Ovary (tissue), 10 donors: ENCODE measurements at places on chromosomes 4 and X.

DNA sequence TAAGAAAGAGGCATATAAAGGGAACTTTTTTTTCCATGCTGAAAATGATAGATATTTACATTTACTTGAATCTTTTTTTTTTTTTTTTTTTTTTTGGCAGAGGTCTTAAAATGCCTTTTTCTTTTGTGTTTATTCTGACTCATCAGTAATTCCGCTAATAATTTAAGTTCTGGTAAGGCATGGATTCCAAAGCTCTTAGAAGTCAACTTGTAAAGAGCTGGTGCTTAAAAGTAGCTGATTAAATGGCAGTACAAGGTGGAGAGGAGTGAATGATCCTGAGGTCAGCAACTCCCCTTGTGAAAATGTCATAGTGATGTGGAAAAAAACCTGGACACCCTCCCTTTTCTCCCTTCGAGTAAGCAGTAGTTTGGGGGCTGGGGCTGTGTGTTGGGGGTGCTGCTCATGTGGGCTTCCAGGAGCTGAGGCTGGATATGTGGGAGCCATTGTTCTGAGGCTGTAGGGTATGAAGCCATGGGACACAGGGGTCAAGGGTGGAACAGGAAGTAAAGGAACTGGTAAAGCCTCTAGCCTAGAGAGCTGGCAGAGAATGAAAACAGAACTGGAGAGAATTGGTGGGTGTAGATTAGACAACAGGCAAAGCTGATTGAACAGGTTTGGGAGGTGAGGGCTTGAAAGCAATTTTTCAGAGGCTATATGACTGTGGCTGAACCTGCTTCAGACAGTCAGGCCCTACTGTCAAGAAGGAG is 41.0 kb upstream of the PITX2 start:
- DNase-seq, result no peak

DNA sequence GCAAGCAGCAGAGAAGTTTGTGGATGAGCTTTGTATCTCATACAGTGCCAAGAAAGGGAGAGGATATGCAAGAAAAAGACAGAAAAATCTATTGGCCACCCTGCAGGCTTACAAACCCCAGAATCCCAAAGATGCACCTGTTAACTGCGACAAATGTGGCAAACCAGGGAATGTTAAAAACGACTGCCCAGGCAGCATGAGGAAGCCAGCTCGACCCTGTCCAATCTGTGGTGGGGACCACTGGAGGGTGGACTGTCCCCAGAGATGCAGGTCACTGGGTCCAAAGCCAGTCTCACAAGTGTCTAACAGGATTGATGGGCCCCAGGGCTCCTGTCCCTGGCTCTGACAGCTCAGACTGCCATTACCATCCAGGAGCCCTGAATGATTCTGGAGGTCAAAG is 12.9 kb upstream of the COL25A1 start:
- no peak for DNase-seq

DNA sequence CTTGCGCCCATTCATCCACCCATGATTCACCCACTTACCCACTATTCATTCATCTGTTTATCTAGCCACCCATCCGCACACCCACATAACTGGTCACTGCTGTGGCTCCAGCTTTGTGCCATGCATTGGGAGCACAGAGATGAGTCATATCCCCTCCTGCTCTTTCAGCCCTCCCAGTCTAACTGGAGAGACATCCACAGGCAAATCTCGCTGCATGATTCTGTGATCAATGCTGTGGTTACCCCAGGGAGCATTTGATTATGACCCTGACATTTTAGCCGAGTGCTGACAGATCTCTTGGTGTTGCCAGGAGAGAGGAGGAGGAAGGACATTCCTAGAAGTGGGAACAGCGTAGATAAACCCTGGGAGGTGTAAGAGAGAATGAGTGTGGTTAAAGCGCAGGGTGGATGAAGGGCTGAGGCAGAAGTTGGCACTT is 10.4 kb upstream of the PORCN start:
- DNase-seq, result no peak

DNA sequence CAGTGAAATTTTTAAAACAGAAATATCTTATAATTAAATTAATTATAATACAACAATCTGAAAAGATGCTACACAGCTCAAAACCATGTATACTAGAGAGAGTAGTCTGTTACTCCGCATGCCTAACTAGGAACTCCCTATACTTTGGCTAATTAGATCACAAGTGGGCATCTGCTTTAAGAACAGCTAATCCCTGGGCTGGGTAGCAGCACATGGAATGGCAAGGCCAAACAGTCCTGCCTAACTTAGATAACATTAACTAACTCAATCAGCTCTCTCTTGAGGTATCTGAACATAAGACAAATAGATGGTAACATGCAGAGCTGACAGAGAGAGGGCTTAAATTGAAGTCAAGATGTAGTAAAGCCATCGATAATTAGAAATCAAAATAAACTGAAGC is 9.9 kb downstream of the CHIC2 start:
- DNase-seq, result no peak

DNA sequence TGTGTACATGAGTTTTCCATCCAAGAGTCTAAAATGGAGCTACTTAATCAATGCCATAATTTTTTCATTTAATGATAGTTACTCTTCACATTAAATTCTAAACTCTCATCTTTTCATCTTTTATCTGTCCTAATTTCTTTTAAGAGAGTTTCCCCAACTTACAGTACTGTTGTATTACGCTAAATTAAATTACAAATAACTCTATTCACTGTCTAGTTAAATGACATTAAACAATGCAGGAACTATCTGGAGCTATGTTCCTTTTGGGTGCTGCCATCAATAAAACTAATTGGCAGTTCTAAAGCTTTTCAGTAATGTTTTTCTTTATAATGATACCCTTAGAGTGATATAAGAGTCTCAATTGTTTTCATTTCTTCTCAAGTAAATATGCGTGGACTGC is 227.6 kb downstream of the ANKRD50 start:
- no peak for DNase-seq

GRCh38 chr4:126247409-126247808 is 932.7 kb downstream of the FAT4 start:
- DNase-seq, result no peak

- DNase-seq, result no peak
These were observed 1136.9 kb upstream of the PRKX start for GRCh38 chrX:4850312-4850711.

GRCh38 chr4:139898293-139898692 is 232.7 kb downstream of the MGST2 start:
- DNase-seq, result no peak

- peak; percentile 45 for DNase-seq
These were observed at the start of gene ZNF732 for GRCh38 chr4:304969-305680. Gene ZNF732 (minus strand): TSS chr4:305474. CDS start chr4:305310, 164 bp downstream.

- no peak for DNase-seq
These were observed 197.9 kb downstream of the MGST2 start for GRCh38 chr4:139863531-139863930.

DNA sequence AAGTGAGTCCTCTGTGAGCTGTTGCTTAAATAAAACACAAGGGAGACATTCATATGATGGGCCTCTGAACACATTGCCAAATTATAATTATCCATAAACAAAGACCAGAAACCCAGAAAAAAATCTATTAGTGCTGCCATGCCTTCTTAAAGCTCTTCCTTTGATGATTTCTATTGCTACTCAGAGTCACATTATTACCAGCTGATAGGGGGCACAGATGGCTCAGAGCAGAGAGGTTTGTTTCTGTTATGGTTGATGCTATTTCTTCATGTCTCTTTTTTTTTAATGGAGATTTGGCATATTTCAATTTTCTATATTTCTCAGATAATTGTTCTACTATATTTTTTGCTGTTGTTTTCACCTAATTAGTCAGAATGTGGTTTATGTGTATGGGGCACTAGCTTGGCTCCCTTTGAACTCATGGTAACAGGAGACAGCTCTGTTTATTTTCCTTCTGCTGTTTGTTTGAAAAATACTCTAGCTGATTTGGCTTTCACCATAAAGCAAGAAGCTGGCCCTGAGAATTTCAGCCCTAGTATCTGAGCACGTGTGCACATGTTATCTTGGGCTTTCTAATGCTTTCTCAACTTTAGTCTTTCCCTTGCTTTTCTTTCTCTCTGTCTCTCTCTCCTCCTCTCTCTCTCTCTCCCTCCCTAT is 568.8 kb downstream of the PPARGC1A start:
- DNase-seq, result no peak

DNA sequence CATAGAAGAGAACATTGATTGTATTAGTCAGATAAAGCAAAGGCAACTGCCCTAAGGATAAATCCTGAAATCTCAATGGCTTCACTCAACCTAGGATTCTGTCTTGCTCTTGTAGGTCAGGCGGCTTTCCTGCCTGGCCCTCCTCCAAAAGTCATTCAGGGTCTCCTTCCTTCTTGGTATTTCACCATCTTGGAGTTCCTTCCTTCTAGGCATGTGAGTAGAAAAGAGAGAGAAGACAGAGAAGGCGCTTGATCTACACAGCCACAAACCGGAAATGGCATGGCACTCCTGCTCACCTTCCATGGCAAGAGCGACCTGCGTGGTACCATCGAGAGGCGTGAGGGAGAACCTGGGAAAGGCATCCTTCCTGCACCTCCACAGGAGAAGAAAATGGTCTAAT is 45.3 kb upstream of the HELT start:
- DNase-seq, result no peak

GRCh38 chr4:93700571-93700970 is 128.0 kb upstream of the ATOH1 start:
- no peak for DNase-seq

GRCh38 chr4:184815046-184815877 is 10.5 kb downstream of the ACSL1 start:
- peak; percentile 67 for DNase-seq

GRCh38 chr4:89177807-89178206 is 66.5 kb downstream of the TIGD2 start:
- DNase-seq, result no peak

DNA sequence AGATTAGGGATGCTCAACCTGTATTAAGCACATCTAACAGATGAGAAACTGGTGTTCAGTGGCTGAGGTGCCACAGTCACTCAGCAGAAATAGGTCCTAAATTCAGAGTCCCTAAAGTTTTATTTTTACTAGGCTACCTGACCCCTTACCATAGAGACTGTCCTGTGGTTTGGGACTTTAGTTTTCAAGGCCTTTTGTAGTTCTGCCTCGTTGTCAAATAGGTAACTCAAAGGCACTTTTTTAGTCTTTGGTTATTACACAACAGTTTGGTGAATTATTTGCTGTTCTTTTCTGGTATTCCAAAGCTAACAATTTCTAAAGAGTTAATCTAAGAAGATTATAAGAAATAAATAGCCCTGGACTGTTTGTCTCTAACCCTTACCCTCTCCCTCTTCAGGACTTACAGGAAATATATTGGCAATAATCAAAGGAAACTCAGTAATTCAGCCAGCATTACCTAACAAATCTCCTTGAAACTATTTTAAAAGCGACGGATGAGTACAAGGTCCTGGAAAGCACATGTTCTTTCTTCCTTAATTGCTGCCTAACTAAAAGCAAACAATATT is 12.8 kb upstream of the SERTM2 start:
- no peak for DNase-seq

DNA sequence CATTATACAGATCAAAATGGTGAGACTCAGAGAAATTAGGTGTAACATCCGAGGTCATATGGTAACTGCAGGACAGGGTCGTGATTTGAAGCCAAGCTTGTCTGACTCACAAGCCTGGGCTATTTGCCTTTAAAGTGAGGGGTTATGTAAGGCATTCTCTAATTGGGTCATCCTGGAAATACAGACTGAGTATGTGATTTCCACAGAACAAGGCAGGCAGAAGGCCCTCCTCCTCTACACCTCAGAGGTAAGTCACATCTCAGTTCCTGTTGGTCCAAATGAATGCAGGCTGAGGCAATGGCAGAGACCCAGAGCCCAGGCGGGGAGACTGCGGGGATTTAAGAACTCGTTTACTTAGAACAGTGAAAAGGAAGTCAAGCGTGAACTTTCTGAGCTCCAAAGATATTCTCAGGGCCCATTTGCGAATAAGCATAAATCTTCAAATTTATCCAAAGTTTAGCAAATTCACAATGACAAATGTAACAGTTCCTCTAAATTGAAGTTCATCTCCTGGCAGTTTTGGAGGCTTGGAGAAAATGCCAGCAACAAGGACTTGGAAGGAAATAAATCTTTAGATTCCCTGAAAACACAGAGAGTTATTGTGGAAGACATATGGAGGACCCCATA is 153.3 kb downstream of the LDB2 start:
- peak; percentile 12 for DNase-seq

DNA sequence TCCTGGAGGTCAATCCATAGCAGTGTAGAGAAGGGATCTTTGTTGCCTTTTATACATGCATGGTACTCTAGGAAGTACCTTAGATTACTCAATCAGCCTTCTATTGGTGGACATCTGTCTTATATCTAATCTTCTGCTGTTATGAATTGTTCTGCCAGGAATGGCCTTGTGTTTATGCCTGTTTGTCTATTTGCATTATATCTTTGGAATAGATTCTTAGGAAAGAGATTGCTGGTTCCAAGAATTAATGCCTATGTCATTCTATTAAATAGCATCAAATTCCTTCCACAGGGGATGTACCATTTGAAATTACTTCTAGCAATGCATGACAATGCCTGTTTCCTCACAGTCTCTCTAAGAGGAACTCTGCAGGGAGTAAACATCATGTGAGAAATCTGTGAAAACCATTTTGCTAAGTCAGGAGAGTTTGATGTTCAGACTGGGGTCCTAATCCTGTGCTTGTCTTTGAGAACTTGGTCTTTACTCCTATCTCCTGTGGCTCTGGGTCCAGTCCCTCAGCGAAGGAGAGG is 42.5 kb downstream of the BEX3 start:
- DNase-seq, result no peak

- DNase-seq, result no peak
These were observed 63.7 kb downstream of the VSIG4 start for GRCh38 chrX:65976161-65976560.

GRCh38 chr4:151629097-151629783 is 131.6 kb downstream of the GATB start:
- DNase-seq, result no peak

- peak; percentile 34 for DNase-seq
These were observed 1.2 kb downstream of the GUCY1A1 start for GRCh38 chr4:155667568-155668511.

DNA sequence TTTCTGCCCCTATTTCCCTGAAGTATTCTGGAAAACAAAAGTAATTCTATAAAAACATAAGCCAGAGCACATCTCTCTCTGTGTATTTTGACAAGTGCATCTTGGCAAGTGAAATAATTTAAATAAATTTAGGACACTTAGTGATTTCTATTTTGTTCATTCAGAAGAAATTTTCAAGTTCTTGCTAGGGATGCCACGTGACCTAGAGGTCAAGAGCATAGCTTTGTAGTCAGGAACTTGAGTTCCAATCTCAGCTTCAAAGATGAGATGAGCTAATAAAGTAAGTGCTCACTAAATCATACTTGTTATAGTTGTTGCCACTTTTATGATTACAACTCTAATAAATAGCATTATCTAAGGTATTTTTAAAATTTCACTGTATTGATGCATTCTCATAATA is 13.8 kb downstream of the KDR start:
- no peak for DNase-seq
